ENCODE measurements at places on chromosomes 7 and 10.
A peak's percentile ranks its signal among the peaks of the same experiment; 100 is the strongest.

DNA sequence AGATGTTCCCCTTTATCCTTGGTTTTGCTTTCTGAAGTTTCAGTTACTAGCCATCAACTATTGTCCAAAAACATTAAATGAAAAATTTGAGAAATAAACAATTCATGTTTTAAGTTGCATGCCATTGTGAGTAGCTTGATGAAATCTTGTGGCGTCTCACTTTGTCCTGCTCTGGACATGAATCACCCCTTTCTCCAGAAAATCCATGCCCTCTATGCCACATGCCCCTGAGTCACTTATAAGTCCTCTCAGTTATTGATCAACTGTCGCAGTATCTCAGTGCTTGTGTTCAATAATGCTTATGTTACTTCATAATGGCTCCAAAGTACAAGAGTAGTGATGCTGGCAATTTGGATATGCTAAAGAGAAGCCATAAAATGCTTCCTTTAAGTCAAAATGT lies 208.0 kb upstream of the FERD3L start:
- DNase-seq = no peak

DNA sequence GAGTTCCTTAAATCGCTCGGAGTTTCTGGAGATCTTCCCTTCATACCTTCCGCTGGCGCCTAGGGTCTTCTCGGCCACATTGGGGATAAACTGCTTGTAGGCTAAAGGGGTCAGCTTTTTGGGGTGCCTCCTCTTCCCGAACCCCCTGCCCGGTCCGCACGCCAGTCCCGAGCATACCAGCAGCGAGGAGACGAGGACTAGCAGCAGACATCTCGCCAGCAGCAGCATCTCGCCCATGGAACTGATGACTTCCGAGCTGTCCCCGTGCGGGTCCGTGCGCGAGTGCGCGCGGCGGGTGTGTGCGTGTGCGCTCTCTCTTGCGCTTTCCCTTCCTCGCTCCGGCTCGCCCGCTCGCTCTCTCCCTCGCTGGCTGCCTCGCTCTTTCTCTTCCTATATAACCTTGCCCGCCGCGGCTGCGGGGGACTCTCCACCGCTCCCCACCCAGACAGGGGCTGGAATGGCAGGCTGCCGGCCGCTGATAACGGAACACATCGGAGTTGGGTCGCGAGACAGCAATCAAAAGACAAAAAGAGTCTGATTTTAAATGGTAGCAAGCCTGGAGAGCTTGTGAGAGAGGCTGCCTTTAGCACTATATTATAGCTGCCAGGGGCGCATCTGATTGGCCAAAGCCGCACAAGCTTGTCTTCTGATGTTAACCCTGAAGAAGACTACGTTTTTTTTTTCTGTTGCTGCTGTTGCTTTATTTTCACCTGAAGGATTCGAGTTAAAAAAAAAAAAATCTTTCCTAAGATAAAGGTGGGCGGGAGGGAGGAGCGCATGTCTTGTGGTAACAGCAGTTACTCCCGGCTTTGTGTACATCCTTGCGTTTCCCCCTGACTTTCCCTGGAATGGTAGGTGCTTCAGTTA lies at the start of gene SHH:
Gene SHH (minus strand): TSS at position 569 of the 867 bp plus-strand sequence. CDS start 341 bp downstream, at position 228.
- DNase-seq = no peak

DNA sequence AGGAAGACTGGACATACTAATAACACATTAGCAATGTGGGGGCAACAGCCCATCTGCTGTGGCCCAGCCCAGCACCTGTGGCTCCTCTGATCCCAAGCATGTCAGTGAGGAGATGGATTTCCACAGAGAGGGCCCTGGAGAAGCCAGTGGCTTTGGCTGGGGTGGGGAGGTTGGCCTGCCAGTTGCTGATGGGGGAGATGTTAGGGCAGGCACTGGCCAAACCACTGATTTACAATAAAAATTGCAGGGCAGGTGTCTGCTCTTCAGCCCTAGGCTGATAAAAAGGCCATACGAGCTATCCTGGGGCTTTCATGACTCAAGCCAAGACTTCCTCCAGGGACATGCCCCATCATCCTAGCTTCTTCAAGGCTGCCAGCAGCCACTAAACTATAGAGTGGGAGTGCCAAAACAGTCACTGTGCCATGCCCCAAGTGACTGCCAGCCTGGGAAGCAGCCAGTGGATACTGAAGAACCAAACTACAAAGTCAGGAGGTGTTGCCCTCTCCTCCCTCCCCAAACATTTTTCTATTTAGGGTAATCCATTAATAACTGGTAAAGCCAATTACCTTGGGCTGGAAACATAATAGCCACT lies 37.8 kb downstream of the DPCD start:
- DNase-seq = no peak

DNA sequence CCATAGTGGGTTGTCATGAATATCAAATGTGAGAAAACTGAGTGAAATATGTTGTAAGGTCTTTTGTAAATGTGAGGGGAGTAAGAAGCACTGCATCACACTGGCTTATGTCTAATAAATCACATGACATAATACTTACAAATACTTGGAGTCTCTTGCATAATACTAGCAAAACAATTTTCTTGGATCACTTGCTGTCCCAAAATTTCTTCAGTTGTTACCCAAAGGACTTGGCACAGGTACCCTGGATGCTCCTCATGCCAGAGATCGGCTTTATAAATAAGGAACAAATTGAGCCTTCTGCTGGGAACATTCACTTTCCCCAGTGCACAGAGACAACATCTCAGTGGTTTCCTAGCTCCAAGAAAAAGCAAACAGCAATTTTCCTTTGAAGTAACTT lies 5.0 kb upstream of the LRIT2 start:
- DNase-seq = no peak

- DNase-seq = no peak
Measured at GRCh38 chr10:124599588-124600050, 138.0 kb downstream of the LHPP start.

DNA sequence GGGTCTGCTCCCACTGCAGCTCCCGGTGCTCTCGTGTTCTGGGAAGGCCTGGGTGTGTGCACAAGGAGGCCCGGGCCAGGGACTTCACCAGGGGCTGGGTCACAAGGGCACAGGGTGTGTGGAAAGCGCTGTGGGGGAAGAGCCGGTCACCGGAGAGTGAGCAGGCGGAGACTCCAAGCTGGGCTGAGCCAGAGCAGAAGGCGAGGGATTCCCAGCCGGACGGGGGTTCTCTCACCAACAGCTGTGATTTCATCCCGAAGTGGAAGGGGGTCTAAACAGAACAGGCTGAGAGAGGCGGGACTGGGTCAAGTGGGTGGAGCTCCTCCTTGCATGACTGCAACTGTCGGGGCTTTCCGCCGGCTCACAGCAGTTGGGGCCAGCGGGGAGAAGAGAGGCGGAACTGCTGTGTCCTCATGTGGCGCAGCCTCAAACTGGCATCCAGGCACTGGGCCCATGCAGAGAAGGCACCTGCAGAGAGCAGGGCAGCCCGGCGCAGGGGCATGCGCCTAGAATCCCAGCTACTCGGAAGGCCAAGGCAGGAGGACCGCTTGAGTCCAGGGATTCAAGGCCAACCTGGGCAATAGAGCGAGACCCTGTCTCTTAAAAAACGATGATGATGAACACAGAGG lies 7.6 kb upstream of the ORAI2 start:
- DNase-seq = peak; percentile 96

GRCh38 chr7:102047-102711 lies 90.2 kb upstream of the FAM20C start:
- DNase-seq = no peak

GRCh38 chr7:102288285-102288930 lies 1.7 kb downstream of the SH2B2 start:
- no peak for DNase-seq
